AG08395 (cell line): ENCODE measurements at places on chromosomes 6 and 20.

GRCh38 chr6:113805173-113805790, 51.9 kb upstream of the MARCKS start:
- no peak for DNase-seq

DNA sequence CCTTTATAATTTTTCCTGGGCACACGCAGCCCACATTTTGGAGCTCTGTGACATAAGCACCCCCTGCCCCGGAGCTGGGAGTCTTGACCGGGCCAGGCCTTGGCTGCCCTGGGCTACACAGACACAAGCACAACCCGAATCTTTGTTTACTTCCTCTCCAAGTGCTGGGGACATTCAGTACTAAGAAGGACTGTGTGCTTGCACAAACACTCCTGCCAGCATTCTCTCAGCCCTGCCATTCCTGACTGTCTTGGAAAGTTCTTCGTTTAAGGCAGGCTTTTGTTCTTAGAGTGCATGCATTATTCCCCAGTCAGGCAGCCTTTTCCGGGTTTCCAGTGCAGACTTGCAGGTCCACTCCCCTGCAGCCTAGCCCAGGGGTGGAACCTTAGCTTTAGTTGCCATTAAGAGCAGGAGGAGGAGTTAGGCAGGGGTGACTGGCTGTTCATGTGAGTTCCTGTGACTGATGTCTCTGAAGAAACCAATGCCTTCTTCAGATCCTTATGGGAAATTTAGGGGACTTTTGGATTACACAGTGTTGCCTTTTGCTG, 28.6 kb downstream of the FOXO3 start:
- DNase-seq, result peak; percentile 14

DNA sequence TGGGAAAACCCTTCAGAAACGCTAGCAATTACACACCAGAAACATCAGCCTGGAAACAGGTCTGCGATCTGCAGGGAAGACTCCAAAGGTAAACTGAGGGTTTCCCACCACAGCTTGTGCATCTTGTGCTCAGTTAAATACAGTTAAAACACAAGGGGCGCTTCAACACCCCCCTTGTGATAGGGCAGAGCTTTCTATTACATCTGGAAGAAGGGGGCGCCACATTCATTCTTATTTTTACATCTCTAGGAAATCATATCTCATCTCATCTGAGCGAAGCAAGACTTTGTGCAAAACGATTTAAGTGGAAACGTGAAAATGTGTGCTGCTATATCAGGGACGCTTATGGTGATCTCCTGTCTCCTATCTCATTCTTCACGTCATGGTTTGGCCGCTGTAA, 58.5 kb downstream of the PRND start:
- DNase-seq, result no peak

DNA sequence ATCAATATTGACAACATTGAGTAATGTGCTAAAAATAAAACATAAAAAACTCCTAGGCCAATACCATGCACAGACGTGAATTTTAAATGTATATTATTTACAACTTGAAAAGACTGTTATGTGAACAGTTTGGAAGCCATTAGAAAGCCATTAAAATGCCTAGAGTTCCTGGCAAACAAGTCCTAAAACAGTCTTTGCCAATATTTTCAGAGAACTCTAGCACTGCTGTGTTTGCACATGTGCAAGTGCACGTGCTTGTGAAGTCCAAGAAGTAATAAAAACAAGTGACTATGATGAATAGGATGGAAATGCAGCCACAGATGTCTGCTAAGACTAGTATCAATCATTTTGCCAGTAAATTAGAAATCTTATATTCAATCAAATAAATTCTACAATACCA, 1447.6 kb downstream of the GRIK2 start:
- DNase-seq, result no peak

- DNase-seq, result no peak
Observed at GRCh38 chr20:41001497-41001896, 27.1 kb upstream of the TOP1 start.

DNA sequence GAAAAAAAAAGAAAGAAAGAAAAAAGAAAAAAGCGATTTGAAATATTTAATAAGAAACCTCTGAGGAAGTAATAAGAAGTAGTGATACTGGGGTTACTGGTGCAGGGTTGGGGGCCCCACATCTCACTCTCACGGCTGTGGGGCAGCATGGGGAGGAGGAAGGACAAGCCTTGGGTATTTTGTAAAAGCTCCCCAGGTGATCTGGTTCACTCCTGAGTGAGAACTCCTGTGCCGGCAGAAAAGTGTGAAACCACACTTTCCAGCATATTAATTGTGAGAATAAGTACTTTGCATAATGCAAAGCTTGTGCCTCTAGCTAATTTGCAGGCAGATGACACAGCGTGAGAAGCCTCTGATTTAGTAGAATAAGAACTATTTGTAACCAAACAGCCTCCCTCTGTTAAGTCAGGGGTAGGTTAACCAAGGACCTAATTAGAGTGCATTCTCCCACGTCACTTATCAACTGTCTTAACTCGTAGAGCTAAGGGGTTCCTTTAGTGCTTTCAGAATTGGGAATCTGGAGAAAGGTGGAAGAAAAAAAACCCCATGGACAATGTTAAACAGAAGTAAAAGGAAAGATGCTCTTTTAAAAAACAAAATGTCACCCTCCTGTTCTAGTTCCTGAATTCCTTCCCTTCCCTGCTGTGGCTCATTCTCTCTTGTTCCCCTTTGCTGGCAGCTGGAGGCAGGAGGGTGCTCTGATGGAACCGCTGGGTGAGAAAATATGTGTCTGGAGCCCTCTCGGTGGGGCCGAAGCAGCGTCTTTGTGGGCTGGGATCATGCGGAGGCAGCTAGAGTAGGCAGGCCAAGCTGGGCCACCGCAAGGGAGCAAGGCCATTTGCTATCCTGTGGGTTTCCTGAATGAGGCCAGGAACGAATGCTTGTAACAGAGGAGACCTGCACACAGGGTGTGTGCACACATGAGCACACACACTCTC, 108.7 kb downstream of the FYN start:
- DNase-seq, result no peak

- no peak for DNase-seq
Observed at GRCh38 chr6:120764312-120764711, 570.0 kb downstream of the TBC1D32 start.

GRCh38 chr20:57922706-57923105, 212.9 kb upstream of the PMEPA1 start:
- no peak for DNase-seq

- no peak for DNase-seq
Observed at GRCh38 chr6:128739112-128739511, 143.8 kb upstream of the LAMA2 start.

DNA sequence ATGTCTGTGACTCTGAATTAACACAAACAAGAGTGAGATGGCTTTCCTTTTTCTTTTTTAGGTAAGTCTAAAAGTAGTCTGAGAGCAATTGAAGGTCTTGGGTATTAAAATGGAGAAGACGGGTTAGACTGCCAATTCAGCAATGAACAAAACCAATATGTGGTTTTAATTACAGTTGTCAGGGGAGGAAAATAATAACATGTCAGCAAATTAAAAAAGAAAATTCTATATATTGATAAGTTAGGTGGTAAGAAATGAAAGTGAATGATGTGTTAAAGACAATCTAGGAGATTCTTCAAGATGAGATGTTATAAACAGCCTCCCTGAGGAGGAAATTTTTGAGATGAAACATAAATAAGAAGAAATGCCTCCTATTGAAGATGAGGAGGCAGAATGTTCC, 150.6 kb upstream of the HSF2 start:
- no peak for DNase-seq

DNA sequence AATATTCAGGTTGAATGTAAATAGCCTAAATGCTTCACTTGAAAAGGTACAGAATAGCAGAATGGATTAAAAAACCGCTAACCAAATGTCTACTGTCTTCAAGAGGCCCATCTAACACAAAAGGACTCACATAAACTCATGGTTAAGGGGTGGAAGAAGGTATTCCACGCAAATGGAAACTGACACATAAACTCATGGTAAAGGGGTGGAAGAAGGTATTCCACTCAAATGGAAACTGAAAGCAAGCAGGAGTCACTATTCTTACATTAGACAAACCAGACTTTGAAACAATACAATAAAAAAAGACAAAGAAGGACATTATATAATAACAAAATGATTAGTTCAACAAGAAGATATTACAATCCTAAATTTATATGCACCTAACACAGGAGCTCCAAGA, 38.3 kb upstream of the PKIB start:
- DNase-seq, result no peak

GRCh38 chr6:156427345-156427744, 349.8 kb upstream of the ARID1B start:
- DNase-seq, result peak; percentile 92

DNA sequence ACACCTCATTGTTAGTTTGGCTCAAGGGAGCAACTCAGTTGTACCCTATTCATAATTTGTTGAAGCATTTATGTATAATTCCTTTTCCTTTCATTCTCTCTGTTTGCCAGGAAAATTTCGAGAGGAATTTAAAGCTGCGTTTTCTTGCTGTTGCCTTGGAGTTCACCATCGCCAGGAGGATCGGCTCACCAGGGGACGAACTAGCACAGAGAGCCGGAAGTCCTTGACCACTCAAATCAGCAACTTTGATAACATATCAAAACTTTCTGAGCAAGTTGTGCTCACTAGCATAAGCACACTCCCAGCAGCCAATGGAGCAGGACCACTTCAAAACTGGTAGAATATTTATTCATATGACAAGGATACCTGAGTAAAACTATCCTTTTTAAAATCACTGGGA, 45.2 kb upstream of the GFRAL start:
- no peak for DNase-seq

- no peak for DNase-seq
Observed at GRCh38 chr6:76014626-76015530, 57.6 kb downstream of the IMPG1 start.

- no peak for DNase-seq
Observed at GRCh38 chr6:36556281-36556680, 9.0 kb upstream of the STK38 start.
